ENCODE measurements at places on chromosomes 11 and 22.

- no peak for DNase-seq
Measured at GRCh38 chr11:72864702-72865655, 50.8 kb downstream of the ATG16L2 start.

DNA sequence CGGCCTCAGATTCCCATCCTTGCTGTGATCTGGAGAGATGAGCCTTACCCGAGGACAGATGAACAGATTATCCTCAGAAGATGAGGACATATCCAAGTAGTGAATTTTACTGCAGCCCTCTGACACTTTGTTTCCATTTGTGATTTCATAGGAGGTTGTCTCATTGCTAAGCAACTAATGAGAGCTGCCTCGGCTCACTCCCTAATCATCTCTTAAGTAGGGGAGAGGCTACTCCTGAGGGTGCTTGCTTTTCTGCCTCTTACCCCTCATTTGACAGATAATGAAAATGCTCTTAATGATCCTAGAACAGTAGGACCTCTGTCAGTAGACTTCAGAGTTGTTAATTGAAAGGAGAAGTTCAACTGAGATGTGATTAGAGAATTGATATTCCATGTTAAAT lies 150.9 kb downstream of the TBC1D22A start:
- no peak for DNase-seq

DNA sequence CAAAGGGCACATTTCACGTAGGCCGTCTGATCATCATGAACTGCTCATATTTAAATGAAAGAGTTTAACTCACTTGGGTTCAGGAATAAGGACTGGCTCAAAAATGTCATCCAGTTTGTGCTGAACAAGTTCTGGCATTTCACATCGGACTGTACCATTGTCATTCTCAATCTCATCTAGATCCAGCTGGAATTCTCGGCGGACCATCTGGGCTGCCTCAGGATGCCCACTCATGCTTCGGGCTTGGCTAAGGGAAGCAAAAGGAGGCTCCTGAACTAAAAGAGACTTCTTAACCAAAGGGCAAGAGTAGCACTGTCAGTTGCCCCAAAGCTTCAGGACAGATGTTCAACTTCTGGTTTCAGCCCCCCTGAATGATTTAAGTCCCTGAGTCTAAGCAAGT lies 40.2 kb downstream of the F2 start:
- DNase-seq, result no peak

DNA sequence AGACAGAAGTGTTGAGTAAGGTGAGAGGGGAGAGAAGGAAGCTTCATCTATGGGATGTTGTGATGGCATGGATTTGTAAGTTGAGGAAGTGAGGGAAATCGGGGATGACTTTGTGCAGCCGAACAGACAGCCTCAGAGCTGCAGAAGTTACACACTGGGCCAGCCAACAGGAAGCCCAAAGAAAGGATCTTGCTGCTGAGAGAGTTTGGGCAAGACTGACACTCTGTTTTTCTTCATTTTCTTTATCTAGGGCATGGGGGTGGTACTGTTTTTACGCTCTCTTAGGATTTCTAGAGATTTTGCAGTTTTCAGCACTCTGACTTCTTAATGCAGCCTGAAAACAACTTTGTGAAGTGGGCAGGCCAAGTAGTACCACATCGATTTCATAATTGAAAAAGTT lies 509.9 kb upstream of the TENM4 start:
- DNase-seq, result no peak

DNA sequence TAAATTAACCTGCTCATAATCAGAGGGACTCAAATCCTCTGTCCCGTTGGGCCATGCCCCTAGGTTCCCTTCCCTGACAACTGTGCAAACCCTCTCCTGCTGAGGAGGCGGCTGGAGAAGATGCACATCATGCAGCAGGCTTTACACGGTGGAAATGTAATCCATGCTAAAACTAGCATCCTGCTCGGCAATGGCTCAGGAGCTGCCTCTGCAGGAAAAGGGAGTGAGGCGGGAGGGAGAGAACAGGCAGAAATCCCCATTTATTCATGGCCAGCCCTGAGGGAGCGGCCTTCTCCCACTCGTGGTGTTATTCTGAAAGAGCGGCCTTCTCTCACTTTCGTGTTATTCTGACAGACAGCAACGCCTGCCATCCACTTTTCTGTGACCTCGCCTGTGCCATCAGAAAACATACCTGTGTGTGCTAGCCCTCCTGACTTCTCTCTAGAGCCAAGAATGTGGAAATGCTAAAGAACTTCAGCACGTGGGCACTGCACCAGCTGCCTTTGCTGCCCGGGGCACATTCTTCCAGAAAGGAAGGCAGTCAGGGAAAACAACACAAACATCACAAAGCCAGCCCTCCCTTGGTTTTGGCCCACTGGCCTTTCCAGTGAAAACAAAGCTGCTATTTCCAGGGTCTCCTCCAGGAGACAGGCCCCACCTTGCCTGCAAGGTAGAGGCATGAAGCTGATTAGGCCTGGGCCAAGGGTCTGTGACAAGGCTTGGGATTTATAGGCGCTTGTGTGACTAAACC lies 62.9 kb upstream of the BID start:
- DNase-seq, result no peak

GRCh38 chr11:78898266-78898775 lies 323.7 kb upstream of the NARS2 start:
- DNase-seq, result no peak

DNA sequence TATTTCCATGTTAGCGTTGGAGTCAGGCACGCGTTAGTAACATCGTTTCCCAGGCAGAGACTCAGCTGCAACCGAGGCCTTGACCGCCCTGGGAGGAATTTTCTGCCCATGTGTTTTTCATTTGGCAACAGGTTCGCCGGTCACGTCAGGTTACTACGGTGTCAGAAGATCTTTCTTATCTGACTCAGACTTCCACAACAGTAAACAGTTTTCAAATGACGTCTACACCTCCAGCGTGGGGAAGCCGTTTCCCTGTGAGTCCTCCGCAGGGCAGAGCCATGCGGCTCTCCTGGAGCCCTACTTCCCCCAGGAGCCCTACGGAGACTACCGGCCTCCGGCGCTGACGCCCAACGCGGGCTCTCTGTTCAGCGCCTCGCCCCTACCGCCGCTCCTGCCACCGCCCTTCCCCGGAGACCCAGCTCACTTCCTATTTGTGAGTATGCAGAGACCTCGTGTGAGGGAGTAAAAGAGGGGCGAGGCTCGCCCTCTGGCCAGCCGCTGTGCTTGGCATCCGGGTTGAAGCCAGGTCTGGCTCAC lies 14.3 kb upstream of the POU2AF3 start:
- no peak for DNase-seq

DNA sequence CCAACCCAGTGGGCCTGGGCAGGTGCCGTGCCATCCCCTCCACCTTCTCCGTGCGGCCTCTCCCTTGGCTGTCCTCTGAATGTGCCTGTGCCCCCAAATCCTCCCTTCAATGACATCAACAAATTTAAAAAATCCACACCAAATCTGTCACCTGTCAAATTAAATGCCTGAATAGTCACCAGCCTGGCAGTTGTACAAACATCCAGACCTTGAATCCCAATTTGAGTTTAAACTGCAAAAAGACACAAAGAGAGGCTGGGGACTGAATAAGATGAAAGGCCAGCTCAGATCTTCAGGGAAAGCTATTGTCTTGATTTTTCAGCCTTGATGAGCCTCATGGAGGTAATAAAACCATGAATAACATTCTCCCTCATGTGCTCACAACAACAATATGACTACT lies 194.7 kb downstream of the KIRREL3 start:
- no peak for DNase-seq

DNA sequence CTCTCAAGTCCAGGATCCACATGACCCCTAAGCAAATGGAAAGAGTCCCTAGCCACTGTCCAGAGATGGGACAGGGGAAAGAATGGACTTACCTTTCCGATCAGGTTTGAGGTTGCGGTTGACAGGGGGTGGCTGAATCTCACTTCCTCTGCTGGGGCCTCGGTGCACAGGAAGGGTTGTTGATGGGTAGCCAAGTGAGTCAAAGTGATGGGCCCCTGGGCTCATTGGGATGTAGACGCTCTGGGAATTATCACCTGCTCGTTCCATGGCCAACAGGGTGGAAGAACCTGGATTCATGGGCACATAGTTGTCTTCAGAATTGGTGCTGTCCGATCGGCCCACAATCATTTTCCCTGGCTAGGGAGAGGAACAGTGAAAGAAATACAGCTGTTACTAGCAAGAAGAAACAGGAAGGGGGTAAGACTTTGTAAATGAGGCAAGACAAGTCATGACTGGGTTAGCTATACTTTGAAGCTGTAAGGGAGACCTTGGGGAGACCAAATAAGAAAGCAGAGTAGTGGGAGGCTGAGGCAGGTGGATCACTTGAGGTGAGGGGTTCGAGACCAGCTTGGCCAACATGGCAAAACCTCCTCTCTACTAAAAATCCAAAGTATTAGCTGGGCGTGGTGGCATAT lies 34.7 kb downstream of the USP35 start:
- DNase-seq, result no peak

DNA sequence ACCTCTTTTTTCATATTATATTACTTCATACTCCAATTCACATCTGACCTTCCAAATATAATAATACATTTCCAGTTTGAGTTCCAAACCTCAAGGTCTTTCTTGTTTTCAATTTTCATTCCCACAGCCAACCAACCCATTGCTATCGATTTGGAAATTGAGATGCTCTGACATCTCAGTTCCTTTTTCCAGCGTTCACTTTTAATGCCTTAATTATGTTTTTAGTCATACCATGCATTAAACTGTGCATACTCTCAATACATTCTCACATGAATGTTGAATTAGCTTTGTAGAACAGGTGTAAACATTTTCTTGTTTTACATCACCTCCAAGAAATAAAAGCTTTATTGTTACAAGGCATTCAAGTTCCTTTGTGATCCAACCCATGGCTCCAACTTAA lies 294.2 kb upstream of the ANO3 start:
- DNase-seq, result no peak

- no peak for DNase-seq
Measured at GRCh38 chr11:102695201-102695600, 10.4 kb downstream of the MMP27 start.

DNA sequence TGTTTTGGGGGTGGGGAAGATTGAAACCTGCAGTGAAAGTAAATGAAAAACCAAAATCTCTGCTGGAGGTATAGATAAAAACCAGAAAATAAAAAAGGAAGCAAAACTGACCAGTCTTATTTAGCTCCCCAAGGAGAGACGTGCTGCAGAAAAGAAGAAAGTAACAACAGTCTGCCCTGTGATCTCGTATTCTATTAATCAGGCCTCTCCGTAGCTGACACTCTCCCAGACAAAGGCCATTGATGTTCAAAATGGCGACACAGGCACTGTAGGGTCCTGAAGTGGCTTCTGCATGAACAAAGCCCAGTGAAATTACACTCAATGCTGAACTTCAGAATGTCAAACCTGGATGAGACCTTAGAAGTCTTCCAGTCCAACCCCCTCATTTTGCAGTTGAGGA lies 106.6 kb downstream of the NXPE2 start:
- DNase-seq, result no peak

DNA sequence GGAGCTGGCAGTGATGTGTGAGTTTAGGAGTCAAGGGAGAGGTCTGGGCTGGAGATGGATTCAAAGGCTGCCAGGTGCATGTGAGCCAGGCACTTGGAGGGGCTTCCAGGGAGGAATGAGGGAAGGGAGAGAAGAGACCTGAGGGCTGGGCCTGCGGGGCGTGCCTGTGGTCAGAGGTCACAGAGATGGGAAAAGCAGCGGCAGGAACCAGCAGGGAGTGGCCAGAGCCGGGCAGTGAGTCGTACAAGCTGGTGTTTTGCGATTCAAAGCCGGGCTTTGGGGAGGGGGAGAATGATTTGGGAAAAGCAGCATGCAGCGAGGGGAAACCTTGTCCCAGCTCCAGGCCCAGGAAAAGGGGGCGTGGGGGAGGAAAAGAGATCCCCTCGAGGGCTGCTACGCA lies 96.9 kb upstream of the RTL6 start:
- no peak for DNase-seq

GRCh38 chr11:5300251-5300650 lies 1.5 kb downstream of the OR51B4 start:
- no peak for DNase-seq

DNA sequence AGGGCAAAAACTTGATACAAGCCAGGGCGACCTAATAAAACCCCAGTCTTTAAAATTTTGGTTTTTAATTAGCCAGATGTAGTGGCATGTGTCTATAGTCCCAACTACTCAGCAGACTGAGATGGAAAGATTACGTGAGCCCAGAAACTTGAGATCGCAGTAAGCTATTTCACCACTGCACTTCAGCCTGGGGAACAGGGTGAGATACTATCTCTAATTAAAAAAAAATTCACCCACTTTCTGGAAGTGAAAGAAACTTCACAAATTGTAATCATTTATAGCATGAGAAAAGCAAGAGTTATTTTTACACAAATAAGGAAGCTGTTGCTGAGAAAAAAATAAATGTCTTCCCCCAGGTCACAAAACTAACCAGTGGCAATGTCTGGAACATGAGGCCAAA lies 882 bp upstream of the GLYATL2 start:
- DNase-seq, result no peak

- no peak for DNase-seq
Measured at GRCh38 chr11:103322821-103323220, 213.6 kb downstream of the DYNC2H1 start.

- no peak for DNase-seq
Measured at GRCh38 chr22:50293441-50294318, 13.8 kb downstream of the PLXNB2 start.
